ENCODE measurements at places on chromosomes 11 and 22. TPM values are rescaled to one million over a fixed set of nuclear protein-coding genes. Genes with fewer than 3 reads are reported as not detected.

IRAG1 gene
- total RNA-seq = 6.7 TPM

TMEM45B gene
- total RNA-seq = 0.64 TPM

MYOD1 gene
- total RNA-seq = not detected

PHLDA2 gene
- not detected for total RNA-seq

TTC36 gene
- total RNA-seq = 1.5 TPM

Data from cerebellum (tissue), 4 donors.